ENCODE measurements at places on chromosomes 2 and 18.

DNA sequence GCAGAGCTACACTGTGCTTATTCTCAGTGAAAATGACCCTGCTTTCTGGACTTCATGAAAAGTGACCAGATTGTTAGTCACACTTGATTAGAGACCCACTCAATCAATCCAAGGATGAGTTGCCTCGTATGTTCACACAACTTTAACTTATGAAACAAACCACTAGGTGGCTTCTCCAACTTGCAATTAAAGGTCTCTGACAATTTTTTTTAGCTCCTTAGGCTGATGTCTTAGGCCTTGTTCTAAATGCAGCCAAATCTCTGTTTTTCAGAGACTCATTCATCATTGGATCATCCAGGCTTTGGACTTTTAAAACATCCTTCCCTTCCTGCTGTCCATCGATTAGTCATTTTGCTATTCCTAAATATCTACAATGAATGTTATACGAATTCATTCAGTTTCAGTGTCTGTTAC is 63.4 kb downstream of the MREG start:
- peak; percentile 1 for DNase-seq

- DNase-seq, result no peak
Measured at GRCh38 chr2:163198007-163198406, 359.4 kb upstream of the KCNH7 start.

DNA sequence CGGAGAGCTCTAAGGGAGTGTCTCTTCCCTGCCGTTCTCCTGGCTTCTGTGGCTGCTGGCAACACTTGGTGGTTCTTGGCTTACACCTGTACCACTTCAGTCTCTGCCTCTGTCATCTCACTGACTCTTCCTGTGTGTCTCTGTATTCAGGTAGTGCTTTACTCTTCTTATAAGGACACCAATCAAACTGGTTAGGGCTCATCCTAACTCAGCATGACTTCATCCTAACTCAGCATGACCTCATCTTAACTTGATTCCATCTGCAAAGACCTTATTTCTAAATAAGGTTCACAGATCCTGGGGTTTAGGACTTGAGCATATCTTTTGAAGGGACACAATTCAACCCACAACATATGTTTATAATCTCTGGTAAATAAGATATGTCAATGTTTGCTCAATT is 51.6 kb upstream of the DSEL start:
- no peak for DNase-seq

DNA sequence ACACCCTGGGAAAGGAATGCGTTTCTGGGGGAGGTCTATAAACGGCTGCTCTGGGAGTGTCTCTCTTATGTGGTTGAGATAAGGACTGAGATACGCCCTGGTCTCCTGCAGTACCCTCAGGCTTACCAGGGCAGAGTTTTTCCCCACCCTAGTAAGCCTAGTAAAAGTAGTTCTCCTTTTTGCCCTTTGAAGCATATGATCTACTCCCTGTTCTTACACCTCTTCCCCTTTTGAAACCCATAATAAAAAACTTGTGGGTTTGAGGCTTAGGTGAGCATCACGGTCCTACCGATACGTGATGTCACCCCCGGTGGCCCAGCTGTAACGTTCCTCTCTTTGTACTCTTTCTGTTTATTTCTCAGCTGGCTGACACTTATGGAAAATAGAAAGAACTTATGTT is 97.4 kb downstream of the FSIP2 start:
- no peak for DNase-seq

GRCh38 chr2:118774458-118775133 is 72.9 kb downstream of the EN1 start:
- DNase-seq, result no peak

- no peak for DNase-seq
Measured at GRCh38 chr18:56715121-56715520, 64.0 kb downstream of the WDR7 start.

- no peak for DNase-seq
Measured at GRCh38 chr2:75870133-75870532, 159.4 kb upstream of the GCFC2 start.

- DNase-seq, result peak; percentile 87
Measured at GRCh38 chr2:51013933-51014526, 17.9 kb downstream of the NRXN1 start.

DNA sequence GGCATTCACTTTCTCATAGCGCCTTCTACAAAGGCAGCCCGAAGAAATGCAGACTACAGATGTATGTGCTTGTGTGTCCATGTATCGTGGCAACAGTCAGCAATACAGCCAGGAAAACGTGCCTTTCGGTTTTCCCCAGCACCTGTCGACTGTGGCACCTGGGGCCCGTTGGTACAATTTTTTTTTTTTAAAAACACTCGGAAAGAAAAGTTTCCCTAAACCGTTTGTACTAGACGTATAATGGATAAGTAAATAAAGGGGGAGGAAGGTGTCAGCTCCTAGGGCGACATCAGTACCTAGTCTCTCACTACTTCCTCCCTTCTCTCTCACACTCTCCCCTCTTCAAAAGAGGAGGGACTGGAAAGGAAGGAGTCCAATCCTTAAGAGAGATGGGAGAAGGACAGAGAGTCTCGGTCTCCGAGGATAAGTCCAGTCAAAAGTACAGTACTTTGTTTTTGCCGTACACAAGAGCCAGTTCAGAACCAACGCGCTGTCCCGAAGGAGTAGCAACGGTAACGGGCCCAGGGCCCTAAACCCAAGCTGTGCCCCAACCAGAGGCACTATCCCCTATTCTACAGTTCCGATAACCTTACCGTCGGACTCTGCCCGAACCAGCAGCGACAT is 759 bp downstream of the PPP4R3B start:
- peak; percentile 18 for DNase-seq

- DNase-seq, result no peak
Measured at GRCh38 chr2:16034151-16034974, 94.0 kb downstream of the MYCN start.

GRCh38 chr2:218345491-218346236 is 11.0 kb upstream of the CATIP start:
- DNase-seq, result peak; percentile 28

DNA sequence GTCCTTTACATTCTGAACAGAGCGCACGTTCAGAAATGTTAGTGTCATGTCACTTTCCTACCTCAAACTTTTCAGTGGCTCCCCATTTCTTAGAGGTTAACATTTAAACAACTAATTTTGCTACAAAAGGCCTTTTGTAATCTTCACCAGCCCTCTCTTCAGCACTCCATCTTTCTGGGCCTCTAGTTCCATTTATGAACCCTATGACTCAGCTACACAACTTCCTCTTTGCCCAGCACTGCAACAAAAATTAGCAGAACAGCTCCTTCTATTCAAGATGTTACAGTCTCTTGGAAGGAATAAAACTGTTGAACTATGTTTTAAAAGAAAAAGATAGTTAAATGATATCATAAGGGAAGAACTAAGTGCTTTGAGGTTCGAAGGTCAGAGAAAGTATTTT is 139.9 kb downstream of the VWC2L start:
- no peak for DNase-seq

GRCh38 chr2:17538022-17538843 is 2.3 kb upstream of the VSNL1 start:
- DNase-seq, result no peak

- DNase-seq, result no peak
Measured at GRCh38 chr2:155266583-155266982, 568.1 kb downstream of the KCNJ3 start.

GRCh38 chr2:60553495-60554073 is at the start of gene BCL11A:
Gene BCL11A (minus strand): TSS chr2:60553654. CDS start chr2:60553270, 384 bp downstream.
- DNase-seq, result peak; percentile 82

GRCh38 chr18:27581296-27581904 is 396.3 kb upstream of the CHST9 start:
- no peak for DNase-seq

Measured in NCI-H1092 treated with DMSO at 0.1 percent for 48 hours (cell line).